HEK293T (cell line): ENCODE measurements at places on chromosomes 5 and 9.
A peak's percentile ranks its signal among the peaks of the same experiment; 100 is the strongest.

- no peak for DNase-seq
Measured at GRCh38 chr5:103216137-103216536, 42.4 kb upstream of the MACIR start.

- no peak for DNase-seq
Measured at GRCh38 chr9:33446240-33446945, 1.0 kb downstream of the AQP3 start.

DNA sequence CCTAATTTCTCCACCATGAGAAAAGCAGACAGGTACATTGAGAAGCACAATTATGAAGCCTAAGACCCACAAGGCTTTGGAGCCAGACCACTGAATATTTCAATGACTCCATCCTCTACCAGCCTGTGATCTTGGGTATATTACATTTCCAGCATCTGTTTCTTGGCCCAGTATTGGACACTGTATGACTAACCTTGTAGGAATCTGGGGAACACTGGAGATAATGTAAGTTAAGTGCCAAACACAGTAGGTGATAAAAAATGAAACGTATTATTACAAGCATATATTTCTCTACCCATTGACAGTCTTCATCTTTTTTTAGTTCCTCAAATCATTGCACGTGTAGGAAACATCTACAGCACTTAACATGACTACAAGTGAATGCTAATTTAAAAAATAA is 28.6 kb upstream of the FEM1C start:
- DNase-seq = no peak

- no peak for DNase-seq
Measured at GRCh38 chr9:99262949-99263418, 40.9 kb downstream of the SEC61B start.

DNA sequence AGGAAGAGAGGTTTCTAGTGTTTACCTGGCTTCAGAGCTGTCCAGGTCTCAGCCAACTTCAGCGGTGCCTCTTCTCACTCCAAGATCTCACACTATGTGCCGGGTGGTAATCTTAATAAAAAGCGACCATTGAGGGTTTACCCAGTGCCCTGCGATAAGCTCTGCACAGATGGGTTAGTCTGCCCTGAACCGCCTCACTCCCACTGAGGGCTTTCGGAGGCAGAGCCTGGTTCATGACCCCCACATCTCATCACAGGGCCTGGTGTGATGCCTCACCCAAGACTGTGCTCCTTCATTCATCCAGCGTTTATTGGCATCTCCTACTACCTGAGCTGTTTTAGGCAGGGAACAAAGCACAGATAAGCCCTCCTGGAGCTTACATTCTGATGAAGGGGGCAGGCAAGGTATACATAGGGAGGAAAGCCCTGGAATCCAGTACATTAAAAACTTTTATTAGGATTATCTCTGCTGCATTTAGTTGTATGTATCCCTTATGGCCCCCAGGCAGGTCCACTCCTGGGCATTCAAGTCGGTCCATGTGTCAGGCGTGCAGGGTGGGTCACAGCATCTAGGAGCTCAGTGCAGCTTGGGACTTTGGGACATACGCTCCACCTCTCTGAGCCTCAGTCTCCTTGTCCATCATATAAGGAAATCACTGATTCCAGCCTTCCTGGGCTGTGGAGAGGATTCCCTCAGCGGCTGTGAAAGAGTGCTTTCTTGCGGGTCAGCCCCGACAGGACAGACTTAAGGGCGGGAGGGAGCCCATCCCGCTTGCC is 613 bp upstream of the COL15A1 start:
- no peak for DNase-seq

DNA sequence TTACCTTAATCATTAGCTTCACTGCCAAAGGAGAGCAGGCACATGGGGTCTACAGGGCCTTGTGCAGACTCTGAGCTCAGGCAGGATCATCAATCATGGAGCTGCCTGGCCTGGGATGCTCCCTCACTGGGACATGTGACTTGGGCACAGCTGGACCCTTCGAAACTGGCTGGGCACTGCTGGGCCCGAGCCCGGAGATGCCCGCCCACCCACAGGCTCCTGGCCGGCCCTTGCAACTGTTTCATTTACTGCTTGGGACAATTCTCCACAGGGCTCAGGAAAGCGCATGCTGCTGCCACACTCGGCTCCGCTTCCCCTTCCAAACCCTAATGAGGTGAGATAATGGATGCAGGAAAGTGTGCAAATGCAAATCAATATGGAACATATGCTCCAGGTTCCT is 387.5 kb downstream of the TRIM36 start:
- DNase-seq = no peak

DNA sequence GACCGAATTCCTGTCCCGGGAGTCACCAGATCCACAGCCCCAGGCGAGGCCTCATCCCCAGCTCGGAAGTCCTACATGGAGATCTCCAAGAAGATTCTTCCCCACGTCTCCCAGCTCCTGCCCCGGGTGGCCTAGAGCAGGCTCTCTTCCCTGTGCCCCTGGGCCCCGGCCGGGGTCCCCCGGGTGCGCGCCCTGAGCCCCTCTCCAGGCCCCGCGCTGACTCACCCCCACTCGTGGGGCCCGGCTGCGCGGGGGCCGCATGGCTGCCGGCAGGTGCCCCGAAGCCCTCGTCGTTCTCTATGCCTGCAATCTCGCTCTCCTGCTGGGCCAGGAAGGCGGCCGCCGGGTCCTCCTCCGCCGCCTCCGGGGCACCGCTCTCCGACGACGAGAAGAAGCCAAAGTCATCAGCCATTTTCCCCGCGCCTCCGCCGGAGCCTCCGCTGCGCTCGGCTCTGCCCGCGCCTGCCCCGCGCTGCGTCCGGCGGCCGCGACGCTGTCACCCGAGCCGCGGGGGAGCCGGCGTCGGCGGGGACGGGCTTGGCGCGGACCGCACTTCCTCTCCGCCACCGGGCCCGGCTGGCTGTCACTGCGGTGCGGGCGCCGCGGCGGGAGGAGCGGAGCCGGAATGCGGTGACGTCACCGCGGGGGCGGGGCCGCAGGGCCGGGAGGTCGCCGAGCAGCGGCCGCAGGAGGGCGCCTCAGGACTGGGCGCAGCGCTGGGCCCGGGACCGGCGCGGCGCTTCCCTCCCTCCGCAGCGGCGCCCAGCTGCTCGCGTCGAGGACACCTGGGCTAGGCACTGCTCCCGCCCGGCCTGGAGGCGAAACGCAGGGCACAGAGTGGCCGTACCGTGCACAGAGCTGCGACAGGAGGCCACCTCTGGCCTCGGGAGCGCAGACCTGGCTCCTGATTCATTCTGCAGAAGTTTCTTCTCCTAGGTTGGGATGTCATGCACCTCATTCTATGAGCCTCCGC is at the start of gene CLTB:
Gene CLTB, minus strand, starts transcription at position 588 of the 973 bp plus-strand sequence. Its CDS starts 176 bp downstream, at position 412.
- DNase-seq = peak; percentile 99

DNA sequence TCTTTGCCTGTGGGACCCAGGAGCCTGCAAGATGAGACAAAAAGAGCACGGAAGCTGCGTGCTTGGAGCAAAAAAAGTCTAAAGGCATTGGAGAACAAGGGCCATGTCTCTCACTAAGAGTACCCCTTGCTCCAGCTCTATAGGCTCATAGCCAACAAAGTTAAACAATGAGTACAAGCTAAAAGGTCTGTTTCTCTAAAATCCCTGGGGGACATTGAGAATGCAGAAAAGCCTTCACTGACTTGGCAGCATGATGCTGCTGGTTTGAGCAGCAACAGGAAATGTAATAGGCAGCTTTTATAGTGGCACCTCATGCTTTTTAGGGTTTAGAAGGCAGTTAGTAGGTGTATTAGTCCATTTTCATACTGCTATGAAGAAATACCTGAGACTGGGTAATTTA is 287.5 kb downstream of the SMARCA2 start:
- no peak for DNase-seq

DNA sequence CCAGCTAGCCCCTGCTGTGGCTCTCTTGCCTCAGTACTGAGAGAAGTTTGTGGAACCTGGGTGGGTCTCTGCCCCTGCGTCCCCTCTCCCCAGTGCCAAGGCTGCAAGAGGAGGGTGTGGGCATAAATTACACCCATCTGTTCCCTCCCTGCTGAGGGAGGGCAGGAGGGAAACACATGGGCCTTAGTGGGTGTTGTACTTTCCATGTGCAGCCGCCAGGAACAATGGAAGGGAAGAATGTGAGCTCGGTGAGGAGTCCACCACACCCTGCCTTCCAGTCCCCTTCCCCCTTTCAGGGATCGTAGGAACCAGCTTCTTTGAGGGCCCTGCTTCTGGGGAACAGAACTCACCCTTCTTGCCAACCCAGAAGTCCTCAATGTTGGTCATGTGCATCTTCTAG is 138.2 kb upstream of the KLF4 start:
- DNase-seq = no peak

GRCh38 chr5:115289104-115289503 is 7.3 kb downstream of the CCDC112 start:
- DNase-seq = no peak

- no peak for DNase-seq
Measured at GRCh38 chr9:121839726-121840500, 188.5 kb downstream of the DAB2IP start.

DNA sequence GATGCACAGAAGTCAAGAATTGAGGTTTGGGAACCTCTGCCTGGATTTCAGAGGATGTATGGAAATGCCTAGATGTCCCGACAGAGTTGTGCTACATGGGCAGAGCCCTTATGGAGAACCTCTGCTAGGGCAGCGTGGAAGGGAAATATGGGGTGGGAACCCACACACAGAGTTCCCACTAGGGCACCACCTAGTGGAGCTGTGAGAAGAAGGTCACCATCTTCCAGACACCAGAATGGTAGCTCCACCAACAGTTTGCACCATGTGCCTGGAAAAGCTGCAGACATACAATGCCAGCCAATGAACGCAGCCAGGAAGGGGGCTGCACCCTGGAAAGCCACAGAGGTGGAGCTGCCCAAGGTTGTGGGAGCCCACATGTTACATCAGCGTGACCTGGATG is 104.5 kb downstream of the STK32A start:
- DNase-seq = no peak

- DNase-seq = no peak
Measured at GRCh38 chr5:141717043-141717442, 35.0 kb upstream of the ARAP3 start.

- DNase-seq = no peak
Measured at GRCh38 chr9:100756217-100756616, 178.3 kb downstream of the CAVIN4 start.

GRCh38 chr5:170151097-170151831 is 45.6 kb downstream of the FOXI1 start:
- DNase-seq = no peak

GRCh38 chr9:5718296-5719032 is 89.6 kb downstream of the RIC1 start:
- DNase-seq = no peak

GRCh38 chr5:40689438-40689837 is 9.7 kb downstream of the PTGER4 start:
- DNase-seq = no peak
